ENCODE measurements at places on chromosomes 5 and 9.
A peak's percentile ranks its signal among the peaks of the same experiment; 100 is the strongest.

DNA sequence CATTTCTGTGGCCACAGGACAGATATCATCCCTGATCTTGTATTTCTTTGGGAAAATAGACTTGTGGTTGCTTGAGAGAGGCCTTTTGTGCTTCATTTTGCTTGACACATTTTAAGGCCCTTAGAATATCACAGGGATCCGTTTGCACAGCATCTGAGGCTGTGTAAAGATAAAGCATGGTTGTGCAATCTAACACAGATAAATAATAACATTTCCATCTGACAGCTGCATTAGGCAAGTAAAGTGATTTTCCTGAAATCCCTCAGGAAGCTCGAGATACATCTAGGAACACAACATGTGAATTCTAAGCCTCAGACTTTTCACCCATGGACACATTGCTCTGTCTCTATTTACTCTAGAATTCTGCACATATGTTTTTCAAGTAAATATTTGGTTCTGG lies 212.8 kb upstream of the ADAMTSL1 start:
- DNase-seq: no peak

DNA sequence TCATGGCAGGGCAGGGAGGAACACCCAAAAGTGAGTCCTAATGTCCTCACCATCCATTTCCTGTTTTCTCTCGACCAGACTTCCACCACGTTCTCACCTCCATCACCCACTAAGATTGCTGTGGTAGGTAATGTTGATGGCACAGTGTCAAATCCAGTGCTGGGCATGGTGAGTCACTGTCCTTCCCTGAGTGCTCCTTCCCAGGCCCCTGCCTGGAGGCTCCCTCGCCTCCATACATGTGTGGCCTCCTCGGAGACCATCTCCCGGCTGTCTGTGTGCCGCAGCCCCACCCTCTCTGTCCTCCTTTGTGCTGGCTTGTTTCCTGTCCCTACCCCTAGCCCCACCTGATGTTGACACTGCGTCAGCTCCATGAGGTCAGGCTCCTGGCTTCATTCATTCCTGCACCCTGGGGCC lies 177.5 kb downstream of the SYK start:
- no peak for DNase-seq

DNA sequence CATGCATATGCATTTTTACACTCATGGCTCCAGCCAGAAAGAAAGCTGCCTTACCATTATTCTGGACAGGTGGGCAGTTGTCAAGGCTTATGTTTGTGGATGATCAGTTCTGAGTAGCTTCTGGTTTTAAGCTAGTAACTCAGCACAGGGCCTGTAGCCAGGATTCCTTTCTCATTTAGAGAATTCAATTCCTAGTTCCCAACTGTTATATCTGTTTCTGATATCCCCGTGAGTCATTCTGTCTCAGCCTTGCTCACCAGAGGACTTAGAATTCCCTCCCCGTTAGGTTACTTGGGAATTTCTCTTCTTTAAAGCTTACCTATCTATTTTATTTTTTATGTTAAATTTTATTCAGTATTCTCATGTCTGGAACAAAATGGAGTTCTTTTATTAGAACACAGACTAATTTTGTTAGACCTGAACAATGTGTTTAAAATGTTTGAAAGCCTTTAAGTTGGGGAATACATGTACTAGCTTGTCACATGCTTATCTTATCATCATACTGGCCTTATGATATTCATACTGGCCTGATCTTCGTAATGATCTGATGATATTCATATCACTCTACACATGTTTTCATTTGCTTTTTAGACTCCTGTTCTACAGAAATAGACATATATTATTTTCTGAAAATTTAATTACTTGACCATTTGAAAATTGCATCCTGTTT lies 47.1 kb downstream of the CAST start:
- no peak for DNase-seq

- DNase-seq: no peak
Observed at GRCh38 chr9:87701931-87702421, 23.9 kb upstream of the CTSL start.

DNA sequence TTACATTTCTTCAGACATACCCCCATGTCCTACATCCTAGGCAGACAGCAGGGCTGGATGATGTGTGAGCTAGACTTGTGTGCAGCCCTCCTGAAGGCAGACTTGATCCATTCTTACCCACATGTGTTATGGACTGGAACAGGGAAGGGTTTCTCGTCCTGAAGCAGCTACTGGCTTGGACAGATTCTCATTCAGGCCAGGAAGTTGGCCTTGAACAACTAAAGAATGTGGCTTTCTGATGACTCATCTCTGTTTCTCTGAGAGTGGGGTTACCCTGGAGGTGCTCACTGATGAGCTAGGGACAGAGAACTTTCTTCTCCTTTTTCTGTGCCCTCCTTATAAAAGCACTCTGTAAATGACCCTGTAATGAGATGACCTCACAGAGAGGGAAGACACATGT lies 246.5 kb downstream of the PCSK5 start:
- DNase-seq: no peak

DNA sequence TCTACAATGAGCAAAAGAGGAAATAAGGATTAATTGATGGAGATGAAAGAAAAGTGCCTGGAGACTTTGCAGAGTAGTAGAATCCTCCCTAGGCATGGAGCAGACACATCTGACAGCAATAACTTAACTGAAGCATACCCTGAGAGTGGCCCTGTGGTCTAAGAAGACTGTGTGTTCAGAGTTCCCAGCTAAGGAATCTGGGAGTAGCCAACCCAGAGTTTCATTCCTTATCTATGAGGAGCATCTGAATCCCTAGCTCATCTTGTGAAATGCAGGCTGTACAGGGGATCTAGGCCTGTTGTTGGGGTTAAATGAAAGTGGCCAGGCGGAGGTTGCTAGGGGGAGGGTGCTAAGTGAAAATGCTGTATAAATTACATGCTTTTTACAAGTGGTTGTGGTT lies 233.1 kb upstream of the FBXL7 start:
- DNase-seq: no peak

DNA sequence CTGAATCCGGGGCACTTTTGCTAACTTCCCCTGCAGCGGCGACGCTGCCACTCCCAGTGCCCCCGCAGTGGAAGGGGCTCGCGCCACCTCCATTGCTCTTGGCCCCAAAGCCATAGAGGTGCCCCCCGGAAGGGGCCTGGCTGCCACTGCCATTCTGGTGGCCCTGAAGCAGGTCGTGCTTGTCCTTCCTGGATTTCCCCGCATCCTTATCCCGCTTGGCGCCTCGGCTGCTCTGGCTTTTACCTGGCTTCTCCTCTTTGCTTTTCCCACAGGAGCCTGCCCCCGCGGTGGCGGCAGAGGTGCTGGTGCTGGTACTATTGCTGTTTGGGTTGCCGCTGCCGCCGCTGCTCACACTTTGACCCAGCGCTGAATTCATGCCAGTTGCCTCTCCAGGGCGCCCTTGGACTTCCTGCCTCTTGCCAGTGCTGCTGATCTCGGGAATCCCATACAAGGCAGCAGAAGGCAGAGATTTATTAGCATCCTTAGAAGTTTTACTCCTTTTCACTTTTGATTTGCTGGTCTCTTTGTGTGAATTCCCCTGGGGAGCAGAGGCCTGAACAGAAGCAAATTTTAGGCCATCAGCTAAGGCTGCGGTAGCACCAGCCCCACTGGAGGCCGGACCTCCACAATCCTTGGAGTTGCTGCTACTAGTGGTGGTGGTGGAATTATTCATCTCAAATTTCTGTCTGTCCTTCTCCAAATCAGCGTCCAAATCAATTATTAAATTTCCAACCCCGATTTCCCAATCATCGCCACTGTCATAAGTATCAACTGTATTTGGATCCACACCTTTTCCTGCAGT lies 2.1 kb downstream of the ZNF608 start:
- no peak for DNase-seq

GRCh38 chr9:106596984-106597383 lies 266.0 kb upstream of the ZNF462 start:
- DNase-seq: no peak

DNA sequence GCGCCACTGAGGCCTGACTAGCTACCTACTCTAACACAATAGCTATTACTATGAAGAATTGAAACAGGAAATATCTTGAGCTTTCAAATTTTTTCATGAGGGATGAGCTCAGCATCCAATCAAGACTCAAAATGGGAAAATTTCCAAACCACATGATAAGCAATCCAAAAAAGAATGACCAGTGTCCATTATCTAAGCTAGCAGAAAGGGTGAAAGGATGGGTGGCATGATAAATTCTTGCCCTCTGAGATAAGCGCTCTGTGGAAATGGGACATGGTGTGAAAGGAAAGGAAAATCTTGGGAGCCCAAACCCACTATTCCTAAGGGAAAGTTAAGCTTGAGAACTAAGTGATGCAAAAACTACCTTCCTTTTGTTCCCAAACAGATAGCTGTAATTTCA lies 170.2 kb upstream of the NREP start:
- no peak for DNase-seq

GRCh38 chr9:7315746-7316145 lies 483.8 kb downstream of the DMAC1 start:
- no peak for DNase-seq

- no peak for DNase-seq
Observed at GRCh38 chr9:127273326-127273725, 8.8 kb downstream of the GARNL3 start.

- DNase-seq: no peak
Observed at GRCh38 chr5:505951-506525, 18.2 kb downstream of the SLC9A3 start.

DNA sequence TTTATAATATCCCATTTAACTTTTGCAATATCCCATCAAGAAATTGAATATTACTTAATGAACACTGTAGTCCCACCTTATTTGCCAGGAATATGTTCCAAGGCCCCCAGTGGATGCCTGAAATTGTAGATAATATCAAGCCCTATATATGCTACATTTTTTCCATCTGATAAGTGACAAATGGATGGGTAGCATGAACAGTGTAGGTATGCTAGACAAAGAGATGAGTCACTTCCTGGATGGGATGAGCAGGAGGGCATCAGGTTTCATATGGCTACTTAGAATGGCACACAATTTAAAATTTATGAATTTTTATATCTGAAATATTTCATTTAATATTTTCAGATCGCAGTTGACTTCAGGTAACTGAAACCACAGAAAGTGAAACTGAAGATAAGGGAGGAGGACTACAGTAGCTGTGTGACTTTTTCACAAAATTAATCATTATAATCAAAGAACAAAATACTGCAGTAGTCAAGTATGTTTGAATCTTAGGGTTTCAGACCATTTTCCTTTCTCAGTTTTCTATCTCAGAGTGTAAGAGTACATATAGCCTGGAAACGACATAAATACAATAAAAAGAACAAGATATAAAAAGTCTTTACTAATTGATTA lies 636.4 kb upstream of the ARRDC3 start:
- no peak for DNase-seq

DNA sequence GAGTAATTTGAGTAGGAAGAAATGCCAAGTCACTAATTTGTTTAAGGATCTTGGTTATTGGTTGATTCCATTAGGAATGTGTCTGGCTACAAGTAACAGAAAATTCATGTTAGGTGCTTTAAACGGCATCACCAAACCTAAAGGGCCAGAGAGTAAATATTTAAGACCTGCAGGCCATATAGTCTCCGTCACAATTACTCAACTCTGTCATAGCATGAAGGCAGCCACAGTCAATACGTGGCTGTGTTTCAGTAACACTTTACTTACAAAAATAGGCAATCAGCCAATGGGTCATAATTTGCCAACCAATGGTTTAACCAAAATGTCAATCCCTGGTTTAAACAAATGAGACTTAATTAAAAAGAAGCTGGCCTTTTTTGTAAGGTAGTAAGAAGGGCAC lies 98.5 kb downstream of the ARL15 start:
- no peak for DNase-seq

DNA sequence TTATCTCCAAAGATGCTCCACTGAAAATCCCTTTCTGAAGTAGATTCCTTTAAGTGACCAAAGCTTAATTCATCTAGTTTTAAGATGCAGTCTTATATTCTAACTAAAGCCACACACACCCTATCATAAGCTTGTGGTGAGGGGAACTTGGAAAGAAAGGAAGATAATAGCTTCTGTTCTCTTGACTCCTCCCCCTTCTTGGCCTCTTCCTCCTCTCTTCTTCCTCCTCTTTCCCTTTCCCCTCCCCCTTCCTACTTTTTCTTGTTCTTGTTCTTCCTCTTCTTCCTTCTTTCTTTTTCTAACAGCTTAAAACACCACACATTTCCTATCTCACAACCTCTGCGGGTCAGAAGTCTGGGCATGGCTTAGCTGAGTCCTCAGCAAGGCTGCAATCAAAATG lies 23.5 kb downstream of the IL7R start:
- DNase-seq: no peak

- no peak for DNase-seq
Observed at GRCh38 chr9:88514247-88514646, 20.7 kb upstream of the NXNL2 start.

- DNase-seq: no peak
Observed at GRCh38 chr9:26163931-26164330, 485.7 kb upstream of the TUSC1 start.

DNA sequence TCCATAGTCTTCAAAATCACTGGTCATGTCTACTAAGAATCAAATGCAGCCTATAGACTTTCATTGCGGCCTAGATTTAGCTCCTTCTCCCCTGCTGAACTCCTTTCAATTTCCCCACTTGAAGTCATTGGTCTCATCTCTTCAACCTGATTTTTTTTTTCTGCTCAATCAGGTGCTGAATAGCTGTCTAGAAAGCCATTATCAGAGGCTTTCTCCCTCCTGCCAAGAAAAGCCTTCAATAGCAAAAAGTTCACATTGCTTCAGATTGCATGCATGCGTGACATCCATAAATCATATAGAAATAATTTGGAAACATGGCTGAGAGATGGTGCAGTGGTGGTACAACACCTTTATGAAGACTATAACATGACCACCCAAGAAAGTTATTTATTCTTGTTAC lies 316.2 kb downstream of the PLK2 start:
- DNase-seq: no peak

DNA sequence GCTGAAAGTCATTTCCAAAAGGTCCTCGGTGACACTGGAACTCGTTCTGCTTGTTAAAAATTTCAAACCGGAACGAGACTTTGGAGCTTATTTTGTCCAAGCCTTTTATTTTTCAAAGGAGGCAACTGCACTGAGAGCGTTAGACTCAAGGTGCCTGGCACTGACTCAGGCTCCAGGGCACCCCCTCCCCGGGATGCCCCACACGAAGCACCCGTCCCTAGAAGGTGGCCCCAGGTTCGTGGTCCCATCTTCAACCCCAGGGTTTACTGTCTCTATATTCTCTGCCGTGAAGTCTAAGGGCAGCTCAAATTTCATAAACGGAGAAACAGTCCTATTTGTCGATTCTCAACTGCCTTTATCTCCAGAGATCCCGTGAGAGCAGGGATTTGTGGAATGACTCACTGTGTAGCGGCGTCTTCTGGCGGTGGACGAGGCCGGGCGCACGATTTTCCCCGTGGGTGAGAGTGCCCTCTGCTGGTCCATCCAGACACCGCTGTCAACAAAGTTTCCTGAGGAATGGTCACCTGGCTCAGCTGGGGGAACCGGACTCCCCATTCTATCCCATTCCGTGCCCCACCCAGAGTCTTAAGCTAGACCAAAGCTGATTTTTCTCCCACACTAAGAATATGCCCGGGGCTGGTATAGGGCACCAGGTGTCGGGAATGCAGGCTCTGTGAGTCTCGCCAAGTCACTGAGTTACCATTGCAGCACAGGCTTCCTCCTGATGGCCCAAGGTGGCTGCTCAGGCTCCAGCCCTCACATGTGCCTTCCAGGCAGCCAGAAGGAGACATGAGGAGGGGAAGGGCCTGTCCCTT lies 27.1 kb upstream of the SLC6A19 start:
- peak; percentile 28 for DNase-seq
